Eye (tissue), 1 donor: ENCODE measurements at places on chromosomes 7 and 10.
A peak's percentile ranks its signal among the peaks of the same experiment; 100 is the strongest.

- no peak for DNase-seq
These were observed 14.0 kb upstream of the GRIFIN start for GRCh38 chr7:2490181-2490651.

- peak; percentile 85 for DNase-seq
These were observed 1214.1 kb downstream of the SORCS1 start for GRCh38 chr10:105950410-105950809.

- DNase-seq = peak; percentile 81
These were observed 32.0 kb upstream of the PLEKHA1 start for GRCh38 chr10:122342293-122343134.

- no peak for DNase-seq
These were observed 260.7 kb downstream of the KLF6 start for GRCh38 chr10:3524086-3524960.
